Natural killer cell treated with Interleukin-12 subunit alpha and Interleukin-12 subunit beta and Interleukin-15 and Interleukin-18, amount 100 ng/mL, for 72 hours (primary cell): ENCODE measurements at places on chromosomes 4 and X.

GRCh38 chrX:141396536-141396935 is 154.2 kb upstream of the SPANXC start:
- no peak for DNase-seq

- DNase-seq = no peak
These were observed 112.7 kb upstream of the DUSP21 start for GRCh38 chrX:44731160-44731559.

GRCh38 chr4:7990807-7991459 is 51.3 kb upstream of the AFAP1 start:
- DNase-seq = no peak

DNA sequence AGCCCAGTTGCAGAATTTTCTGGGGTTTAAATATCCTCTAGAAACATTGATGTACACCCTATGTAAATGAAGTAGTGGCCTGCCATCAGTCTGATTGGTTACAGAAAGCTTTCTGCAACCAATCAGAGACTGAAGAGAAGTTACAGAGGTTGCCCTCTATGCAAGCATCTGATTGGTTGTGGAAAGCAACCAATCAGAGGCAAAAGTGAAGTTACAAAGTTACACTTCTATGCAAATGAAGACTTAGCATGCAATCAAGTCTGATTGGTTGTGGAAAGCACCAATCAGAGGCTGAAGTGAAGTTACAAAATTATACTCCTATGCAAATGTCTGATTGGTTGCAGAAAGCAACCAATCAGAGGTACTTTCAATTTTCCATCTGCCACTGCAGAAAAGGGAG is 51.9 kb upstream of the USP9X start:
- no peak for DNase-seq

DNA sequence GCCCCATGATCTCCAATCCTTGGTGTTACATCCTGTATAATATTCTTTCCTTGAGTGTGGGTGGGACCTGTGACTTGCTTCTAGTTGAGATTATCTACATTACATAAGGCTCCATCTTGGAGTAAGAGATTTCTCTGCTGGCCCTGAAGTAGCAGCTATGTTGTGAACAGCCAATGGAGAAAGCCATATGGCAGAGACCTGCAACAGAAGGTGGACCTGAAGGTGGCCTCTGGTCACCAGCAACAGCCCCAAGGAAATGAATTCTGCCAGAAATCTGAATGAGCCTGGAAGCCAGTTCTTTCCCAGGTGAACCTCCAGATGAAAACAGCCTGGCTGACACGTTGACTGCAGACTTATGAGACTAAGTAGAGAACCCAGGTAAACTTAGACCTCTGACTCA is 2.3 kb upstream of the INTS6L start:
- DNase-seq = no peak

GRCh38 chrX:65697915-65698796 is 30.7 kb downstream of the MSN start:
- peak; percentile 89 for DNase-seq

- DNase-seq = no peak
These were observed 10.6 kb downstream of the UGT2B4 start for GRCh38 chr4:69485130-69485529.

DNA sequence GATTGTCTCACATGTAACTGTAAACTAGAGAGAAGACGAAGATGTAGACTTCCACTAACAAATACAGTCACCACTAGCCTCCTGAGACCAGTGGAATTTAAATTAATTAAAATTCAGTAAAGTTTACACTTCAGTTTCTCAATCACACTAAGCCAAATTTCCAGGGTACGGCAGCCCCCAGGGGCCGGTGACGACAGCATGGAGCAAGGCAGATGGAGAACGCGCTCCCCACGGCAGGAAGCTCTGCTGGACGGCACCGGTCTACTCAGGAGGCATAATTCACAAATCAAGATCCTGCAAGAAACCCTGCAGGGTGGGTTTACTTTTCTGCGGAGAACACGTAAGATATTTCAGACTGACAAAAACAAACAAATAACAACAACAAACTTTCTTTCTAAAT is 80.7 kb downstream of the FAT1 start:
- no peak for DNase-seq

- DNase-seq = no peak
These were observed 28.7 kb upstream of the CABS1 start for GRCh38 chr4:70306076-70306475.

DNA sequence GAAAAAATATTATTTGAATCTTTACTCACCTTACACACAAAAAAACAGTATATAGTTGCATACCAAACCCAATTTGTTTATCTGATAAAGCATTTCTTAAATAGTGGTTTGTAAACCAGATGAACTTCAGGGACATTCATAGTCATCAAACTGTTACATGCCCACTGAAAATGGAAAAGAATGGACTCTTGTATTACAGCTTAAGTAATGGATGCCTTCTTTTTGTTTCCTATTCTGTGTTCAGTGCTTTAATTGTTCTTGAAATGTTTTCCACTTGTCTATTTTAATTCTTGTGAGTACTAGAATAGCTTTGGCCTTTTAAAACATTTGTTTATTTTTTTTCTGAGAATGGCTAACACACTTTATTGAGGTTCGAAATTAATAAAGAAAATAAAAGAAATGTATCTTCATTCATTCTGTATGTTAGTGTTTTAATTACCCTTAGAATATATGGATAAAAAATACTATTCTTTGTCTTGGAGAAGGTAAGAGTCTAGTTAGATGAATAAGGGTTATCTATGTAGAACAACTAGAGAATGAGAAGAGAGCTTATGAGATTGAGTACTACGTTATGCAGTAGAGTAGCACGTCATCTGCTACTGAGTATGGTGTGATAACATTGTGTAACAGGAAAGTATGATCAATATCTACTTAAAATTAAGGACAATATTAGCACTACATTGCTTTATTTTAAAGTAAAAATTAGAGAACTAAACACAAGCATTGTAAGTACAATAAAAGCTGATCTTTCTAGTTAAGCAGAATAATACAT is 9.9 kb downstream of the CPEB2 start:
- DNase-seq = no peak

DNA sequence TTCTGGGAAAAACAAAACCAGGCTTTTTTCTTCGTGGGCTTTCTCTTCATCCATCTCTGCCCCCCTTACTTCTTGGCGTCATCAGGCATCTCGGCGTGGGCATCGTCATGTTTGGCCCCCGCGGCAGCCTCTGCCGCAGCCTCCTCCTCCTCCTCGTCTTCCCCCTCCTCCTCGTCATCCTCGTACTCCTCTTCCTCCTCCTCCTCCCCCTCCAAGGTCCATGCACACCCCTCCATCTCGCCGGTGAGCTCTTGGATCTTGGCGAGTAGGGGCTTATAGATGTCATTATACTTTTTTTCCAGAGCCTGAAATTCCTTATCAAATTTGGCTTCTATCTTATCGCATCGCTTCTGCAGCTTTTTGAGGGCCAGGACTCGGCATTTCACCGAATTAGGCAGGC is 488 bp downstream of the NAP1L5 start:
- DNase-seq = no peak

DNA sequence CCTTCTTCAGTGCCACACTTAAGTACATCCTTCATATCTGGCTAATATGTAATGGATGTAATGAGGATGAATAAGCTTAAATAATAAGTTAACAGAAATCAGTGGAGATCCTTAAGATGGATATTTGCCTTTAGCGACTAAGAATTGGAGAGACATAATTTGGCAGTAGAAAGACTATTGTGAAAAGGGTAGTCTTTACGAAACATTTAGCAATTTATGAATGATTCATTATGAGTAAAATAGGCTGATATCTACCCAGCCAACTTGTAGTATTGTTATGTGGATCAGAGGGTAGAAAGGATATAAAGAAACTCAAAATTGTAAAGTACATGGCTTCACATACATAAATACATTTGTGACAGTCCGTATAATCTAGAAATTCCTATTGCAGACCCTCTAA is 2371.8 kb downstream of the PCDH7 start:
- no peak for DNase-seq

GRCh38 chr4:121221201-121221600 is 57.1 kb upstream of the TNIP3 start:
- no peak for DNase-seq

GRCh38 chr4:186061921-186062320 is 7.0 kb upstream of the TLR3 start:
- no peak for DNase-seq

DNA sequence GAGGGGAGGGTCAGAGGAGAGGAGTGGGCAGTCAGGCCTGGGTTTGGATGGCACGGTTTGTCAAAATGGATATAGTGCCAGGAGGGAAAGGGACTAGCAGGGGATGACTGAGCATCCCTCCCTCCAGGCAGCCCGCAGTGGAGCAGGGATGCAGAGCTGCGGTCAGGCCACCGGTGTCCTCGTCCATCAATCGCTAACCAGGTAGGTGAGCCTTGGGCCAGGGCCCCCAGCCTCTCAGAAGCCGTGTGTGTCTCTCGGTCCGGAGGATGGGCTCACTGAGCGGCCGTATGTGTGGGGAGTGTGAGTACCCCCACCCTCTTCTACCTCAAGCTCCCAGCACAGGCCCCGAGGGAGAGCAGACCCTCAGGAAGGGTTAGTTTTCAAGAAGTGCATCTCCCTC is 538 bp upstream of the CYTL1 start:
- no peak for DNase-seq

DNA sequence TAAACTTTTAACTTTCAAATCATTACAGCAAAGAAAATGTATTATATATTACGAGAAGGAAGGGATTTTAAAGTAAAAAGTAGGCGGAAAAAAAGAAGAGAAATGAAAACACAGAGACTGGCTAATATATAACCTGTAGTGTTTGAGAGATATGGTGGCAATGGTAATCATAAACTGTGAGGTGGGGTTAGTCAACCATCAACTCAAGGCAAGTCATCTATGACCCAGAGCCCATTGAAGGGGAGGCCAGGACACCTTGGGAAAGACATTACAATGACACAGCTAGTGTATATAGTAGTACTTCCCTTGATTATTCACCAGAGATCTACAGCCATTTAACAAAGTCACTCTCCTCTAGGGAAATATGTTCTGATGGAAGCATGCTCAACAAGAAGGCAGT is 423.9 kb upstream of the PITX2 start:
- no peak for DNase-seq

- DNase-seq = peak; percentile 65
These were observed 8.6 kb upstream of the JADE3 start for GRCh38 chrX:46903458-46904242.

- no peak for DNase-seq
These were observed 98.2 kb downstream of the ARHGAP10 start for GRCh38 chr4:147830102-147830463.

- DNase-seq = no peak
These were observed 1319.7 kb upstream of the TENM3 start for GRCh38 chr4:180923486-180923885.

GRCh38 chrX:144849141-144849540 is 398.2 kb upstream of the SPANXN1 start:
- no peak for DNase-seq
